ENCODE measurements at places on chromosomes 12 and 14.
A peak's percentile ranks its signal among the peaks of the same experiment; 100 is the strongest.

GRCh38 chr12:541676-542324, 82.1 kb downstream of the B4GALNT3 start:
- peaks cover 10% of the 10 kb centered on the region for H3K27me3 ChIP-seq
- peak overlapping the region; percentile 87 for H3K27ac ChIP-seq
- peaks cover 19% of the 10 kb centered on the region for H3K36me3 ChIP-seq
- H3K4me1 ChIP-seq = peaks cover 25% of the 10 kb centered on the region

- DNase-seq = no peak
- peaks cover 6% of the 10 kb centered on the region for H3K27me3 ChIP-seq
- no peak overlapping the region for H3K4me3 ChIP-seq
- H3K36me3 ChIP-seq = no peaks in the 10 kb centered on the region
Observed at GRCh38 chr14:22664261-22664660, 20.1 kb upstream of the OR6J1 start.

DNA sequence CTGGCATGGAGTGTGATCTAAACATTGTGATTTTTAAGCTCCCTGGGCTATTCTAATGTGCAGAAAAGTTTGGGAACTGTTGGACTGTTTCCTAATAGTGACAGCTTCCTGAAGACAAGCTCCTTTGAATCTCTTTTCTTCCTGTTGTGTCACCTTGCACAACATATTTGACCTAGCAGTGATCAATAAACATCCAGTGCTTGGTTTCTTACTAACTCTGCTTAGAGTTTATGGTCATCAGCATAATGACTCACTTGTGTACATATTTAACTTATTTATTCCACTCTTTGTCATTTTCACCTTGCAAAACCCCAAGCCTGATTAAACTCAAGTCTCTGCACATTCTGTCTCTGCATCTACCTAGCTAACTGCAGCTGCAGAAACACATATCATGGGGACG, 27.3 kb upstream of the TBC1D30 start:
- H3K4me1 ChIP-seq = no peaks in the 10 kb centered on the region
- H3K27ac ChIP-seq = no peak overlapping the region
- H3K36me3 ChIP-seq = no peaks in the 10 kb centered on the region
- H3K27me3 ChIP-seq = peaks cover 12% of the 10 kb centered on the region

GRCh38 chr12:14416658-14417057, 51.2 kb downstream of the ATF7IP start:
- H3K36me3 ChIP-seq = peaks cover 35% of the 10 kb centered on the region
- no peaks in the 10 kb centered on the region for H3K27me3 ChIP-seq
- H3K4me3 ChIP-seq = peak overlapping the region; percentile 53
- peak overlapping the region; percentile 44 for H3K27ac ChIP-seq
- H3K4me1 ChIP-seq = peaks cover 14% of the 10 kb centered on the region

DNA sequence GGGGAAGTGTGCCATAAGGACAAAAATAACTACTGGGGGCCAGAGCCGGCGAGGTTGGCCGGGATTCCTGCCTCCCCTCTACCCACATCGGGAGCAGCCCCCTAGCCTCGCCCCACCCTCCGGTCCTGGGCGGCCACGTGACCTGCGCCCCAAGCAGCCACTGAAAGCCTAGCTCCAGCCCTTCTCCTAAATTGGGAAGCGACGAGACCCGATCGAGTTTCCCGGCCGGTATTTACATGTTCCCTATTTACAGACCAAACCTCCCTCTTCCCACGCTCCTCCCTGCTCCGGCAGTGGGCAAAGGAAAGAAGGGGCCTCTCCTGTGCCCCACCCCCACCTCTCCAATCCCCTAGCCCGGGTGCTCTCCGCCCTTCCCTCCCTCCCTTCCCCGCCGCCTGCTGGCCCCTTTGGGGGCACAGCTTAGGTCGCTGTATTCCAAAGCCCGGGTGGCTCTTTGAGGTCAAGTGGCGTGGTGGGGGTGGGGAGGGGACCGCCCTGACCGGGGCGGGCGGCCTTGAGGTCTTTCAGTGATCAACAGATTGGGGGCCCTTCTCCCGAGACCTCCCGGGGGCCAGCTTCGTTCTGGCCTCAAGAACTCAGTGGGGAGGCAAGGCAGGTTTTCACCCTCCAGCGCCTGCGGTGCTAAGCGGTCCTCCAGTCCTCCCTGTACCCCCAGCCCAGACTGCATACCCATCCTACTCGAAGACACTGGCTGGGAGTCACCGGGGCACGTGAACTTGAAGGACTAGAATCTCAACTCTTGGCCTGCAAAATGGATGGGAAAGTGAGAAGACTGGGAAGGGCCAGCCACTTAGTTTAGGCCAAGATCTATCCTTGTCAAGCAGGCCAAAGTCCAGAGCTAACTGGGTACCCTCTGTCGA, 6.3 kb upstream of the CTDSP2 start:
- H3K36me3 ChIP-seq = no peaks in the 10 kb centered on the region
- peak overlapping the region; percentile 73 for H3K4me3 ChIP-seq
- peaks cover 22% of the 10 kb centered on the region for H3K27me3 ChIP-seq
- DNase-seq = peak; percentile 76
- peaks cover 24% of the 10 kb centered on the region for H3K4me1 ChIP-seq

- H3K4me3 ChIP-seq = no peak overlapping the region
- H3K4me1 ChIP-seq = no peaks in the 10 kb centered on the region
- DNase-seq = no peak
- H3K27me3 ChIP-seq = no peaks in the 10 kb centered on the region
Observed at GRCh38 chr12:42372154-42372791, 46.3 kb downstream of the PPHLN1 start.

DNA sequence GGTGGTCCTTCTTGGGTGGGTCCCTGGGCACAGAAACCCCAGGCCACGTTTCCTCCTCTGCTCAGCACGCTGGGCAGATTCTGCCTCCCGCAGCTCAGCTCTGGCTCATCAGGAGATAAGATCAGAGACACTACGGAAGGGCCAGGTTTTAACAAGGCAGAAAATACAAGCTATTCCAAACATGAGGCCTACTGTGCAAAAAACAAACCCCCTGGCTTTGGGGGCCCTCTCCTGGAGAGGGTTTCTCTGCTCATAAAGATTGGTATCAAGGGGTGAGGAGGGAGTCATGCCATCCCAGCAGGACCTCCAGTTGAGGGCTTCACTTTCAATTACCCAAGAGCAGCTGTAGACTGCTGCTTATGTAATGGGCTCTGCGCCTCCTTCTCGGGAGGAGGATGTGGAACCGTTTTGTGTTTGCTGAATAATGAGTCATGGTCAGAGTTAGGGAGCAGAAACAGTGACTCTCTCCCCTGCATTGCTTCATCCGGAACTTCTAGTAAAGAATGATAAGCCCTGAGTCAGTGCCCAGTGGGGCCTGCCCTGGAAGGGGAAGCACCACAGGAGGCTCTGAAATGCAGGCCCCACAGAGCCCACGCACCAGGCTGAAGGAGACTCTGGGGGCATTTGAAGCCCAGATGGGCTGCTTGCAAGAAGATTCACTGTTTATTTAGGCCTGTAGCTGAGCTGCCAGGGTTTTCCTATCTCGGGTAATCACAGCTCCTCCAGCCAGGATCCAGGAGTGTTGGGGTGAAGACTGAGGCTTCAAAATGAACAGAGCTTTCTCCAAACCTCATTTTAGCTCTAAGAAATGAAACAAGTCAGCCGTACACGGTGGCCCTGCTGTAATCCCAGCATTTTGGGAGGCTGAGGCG, 79.3 kb downstream of the SSPN start:
- no peaks in the 10 kb centered on the region for H3K36me3 ChIP-seq
- peak overlapping the region; percentile 11 for H3K4me3 ChIP-seq
- peak overlapping the region; percentile 73 for H3K27ac ChIP-seq

- peak overlapping the region; percentile 88 for H3K4me3 ChIP-seq
- peaks cover 6% of the 10 kb centered on the region for H3K4me1 ChIP-seq
Observed at GRCh38 chr12:99985129-99985570, 414 bp upstream of the ANKS1B start.

Data from type B pancreatic cell (in vitro differentiated cells).